ENCODE measurements at places on chromosomes 16 and 17. TPM values are rescaled to one million over a fixed set of nuclear protein-coding genes. Genes with fewer than 3 reads are reported as not detected.

- DNase-seq: no peak
These were observed 48.8 kb downstream of the NLRC5 start for GRCh38 chr16:57038166-57038565.

DNA sequence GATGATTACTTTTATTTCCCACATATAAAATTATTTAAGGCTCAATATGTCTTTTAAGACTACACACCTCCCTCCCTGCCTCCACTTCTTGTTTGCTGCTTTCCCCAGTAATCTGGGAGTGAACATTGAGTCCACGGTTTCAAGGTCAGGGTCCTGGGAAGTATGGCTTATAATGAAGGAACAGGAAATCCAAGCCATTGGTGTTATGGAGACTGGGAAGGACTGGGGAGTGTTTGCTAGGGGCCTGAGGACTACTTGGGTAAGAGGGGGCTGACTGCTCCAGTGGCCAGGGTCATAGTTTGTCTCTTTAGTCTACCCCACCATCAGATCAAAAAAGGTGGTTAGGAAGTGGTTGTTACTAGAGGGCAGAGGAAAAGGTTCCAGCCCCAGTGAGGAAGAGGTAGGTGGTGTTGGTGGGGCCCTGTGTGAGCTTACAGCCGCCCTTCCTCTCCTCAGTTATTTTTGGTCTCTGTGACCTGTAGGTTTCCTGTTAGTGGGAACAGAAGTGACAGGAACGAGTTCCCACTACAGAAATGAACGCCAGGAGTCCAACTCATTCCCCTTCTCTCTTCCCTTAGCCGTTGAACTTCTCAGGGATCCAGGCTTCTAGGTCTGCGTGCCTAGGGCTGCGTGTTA lies 742 bp upstream of the SLC16A13 start:
- no peak for DNase-seq

GRCh38 chr16:81779536-81780320 lies 637 bp downstream of the PLCG2 start:
- peak; percentile 13 for DNase-seq

GRCh38 chr17:34606763-34607162 lies 27.4 kb downstream of the TMEM132E start:
- DNase-seq: no peak

GRCh38 chr16:83271970-83272575 lies 535.7 kb upstream of the HSBP1 start:
- DNase-seq: no peak

The CDH5 gene
- not detected for total RNA-seq

The SLC16A11 gene
- total RNA-seq: 1.3 TPM

The KRTAP1-1 gene
- not detected for total RNA-seq
